Liver (tissue), 10 donors: ENCODE measurements at places on chromosomes 3 and 15. TPM values are rescaled to one million over a fixed set of nuclear protein-coding genes. Genes with fewer than 3 reads are reported as not detected.

- no peak for DNase-seq
Observed at GRCh38 chr3:105422645-105423044, 55.9 kb downstream of the ALCAM start.

GRCh38 chr15:64761156-64761555 is 14.2 kb downstream of the RBPMS2 start:
- no peak for DNase-seq

DNA sequence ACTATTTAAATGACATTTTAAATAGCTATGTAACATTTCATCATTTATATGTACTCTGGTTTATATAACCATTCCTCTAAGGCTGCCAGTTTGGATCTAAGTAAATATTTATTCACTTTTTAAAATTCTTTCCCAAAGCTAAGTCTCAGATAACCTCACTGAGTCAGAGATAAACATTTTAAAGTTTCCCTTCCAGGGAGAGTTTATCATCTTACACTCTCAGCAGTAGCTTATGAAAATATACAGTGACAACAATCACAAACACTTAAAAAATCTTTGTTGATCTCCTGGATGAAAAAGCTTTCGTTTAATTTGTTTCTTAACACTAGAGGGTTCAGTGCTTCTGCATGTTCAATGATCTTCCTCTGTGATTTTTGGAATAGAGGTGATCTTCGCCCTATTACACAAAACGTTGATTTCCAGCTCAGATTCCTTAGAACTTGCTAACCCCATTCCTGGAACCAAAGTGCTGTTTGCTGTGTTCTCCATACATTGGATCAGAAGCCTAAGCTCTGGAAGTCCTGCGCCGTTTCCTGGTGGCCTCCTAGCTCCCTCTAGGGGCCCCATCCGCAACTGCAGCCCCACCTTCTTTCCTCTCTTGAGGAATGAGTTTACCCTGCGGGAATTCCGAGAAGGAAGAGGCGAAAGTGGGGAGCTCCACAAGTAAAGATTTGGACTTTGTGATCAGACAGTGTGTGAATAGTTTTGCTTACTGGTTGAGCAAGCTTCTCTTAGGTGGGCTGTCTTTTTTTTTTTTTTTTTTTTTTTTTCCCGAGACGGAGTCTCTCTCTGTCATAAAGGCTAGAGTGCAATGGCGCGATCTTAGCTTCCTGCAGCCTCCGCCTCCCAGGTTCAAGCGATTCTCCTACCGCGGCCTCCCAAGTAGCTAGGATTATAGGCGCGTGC is 29.3 kb upstream of the SACM1L start:
- peak; percentile 72 for DNase-seq

DNA sequence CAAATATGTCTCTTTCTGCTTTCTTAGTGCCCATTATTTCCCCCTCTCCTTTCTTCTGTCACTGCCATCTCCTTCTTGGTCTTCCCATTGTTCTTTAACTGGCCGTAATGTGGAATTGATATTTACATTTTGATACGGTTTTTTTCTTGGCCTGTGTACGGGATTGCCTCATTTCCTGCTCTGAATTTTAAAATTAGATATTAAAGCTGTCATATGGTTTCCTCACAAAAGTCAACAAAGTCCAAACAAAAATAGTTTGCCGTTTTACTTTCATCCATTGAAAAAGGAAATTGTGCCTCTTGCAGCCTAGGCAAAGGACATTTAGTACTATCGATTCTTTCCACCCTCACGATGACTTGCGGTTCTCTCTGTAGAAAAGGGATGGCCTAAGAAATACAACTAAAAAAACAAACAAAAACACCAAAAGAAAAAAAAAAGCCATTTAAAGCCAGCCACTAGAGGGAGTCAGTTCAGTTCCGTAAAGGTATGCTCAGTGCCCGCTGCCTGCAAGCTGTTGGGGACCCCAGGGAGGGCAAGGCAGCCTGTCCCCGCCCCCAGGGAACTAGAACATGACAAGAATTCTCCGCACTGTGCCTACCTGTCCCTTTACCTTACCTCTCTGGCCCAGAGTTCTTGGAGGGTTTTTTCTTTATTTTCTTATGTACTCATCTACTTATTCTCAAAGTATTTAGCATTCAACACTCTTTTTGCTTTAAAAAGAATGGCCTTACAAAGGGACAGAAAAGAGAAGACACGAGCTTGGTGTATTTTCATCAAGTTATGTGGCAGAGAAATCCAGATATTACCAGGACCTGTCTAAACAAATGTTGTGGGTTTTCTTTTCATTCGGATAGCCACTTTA is 30.0 kb upstream of the NR2E3 start:
- DNase-seq: no peak

- DNase-seq: no peak
Observed at GRCh38 chr3:119700269-119700919, 2.4 kb upstream of the CFAP91 start.

DNA sequence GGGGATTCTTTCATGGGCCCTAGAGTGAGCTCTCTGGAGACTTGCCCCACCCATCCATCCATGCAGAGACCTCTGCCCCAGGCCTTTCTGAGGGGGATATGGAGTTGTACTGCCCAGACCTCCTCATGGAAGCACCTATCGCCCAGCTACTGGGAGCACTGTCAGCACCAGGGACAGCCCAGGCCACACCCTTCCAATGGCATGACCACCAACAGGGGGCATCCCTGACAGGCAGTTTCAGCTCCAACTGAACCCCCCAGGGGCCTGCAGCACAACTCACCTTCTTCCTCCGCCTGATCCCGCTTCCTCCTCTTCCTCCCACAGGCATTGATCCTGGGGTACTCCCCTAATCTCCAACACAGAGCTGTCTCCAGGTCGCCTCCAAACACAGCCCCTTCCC is 21.8 kb downstream of the MRPS11 start:
- no peak for DNase-seq

DNA sequence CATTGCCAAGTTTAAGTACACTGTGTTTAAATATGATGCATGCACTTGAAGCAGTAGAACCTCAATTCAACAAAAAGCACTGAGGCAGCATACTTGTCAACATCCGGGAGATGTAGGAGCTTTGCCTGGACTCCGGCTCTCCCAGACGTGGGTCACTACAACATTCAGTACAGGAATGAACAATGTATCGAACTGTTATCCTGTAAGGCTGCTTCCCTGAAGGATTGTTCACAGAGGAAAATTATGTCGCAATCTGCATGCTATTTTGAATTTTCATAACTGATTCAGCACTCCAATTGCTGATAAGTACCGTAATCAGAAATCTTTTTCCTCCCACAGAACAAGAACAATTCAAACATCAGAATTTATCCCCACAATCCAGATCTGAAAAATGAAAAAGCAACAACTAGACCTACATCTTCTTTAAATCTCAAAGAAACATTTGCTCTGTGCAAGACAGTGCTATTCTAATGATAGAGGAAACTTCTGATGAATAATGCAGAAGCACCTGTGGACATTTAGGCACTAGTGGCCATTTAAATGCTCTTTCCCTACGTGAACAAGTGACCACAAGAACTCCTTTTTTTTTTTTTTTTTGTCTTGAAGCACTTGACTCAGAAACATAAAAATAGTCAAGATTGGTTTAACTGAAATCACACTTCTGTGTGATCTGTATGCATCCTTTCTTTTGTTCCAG is 113.4 kb downstream of the PLCH1 start:
- DNase-seq: no peak

DNA sequence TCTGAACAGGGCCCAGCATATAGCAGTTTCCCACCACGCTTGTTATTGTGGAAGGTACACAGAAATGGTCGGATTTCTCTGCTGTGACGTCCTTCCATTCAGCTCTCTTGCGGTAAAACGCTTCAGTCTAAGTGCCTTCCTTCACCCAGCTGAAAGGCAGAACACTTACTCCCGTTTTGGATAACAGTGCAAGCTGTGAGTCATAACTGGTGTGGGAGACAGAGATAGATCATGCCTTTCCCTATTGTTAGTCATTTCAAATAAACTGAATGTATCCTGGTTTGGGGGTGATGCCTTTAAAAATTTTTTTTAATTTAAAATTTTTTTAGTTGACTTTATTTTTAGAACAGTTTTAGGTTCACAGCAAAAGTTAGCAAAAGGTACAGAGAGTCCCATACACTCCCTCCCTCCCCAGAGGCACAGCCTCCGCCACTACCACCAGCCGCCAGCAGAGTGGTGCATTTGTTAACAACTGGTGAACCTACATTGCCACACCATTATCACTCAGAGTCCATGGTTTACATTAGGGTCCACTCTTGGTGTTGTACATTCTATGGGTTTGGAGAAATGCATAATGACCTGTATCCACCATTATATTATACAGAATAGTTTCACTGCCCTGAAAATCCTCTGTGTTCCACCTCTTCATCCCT is 94.9 kb upstream of the NSMCE3 start:
- no peak for DNase-seq

- no peak for DNase-seq
Observed at GRCh38 chr3:170117134-170117533, 64.4 kb downstream of the PHC3 start.

GRCh38 chr15:40815042-40815698 is 7.9 kb upstream of the DNAJC17 start:
- DNase-seq: no peak

- DNase-seq: no peak
Observed at GRCh38 chr3:158261371-158261991, 151.6 kb downstream of the RSRC1 start.

DNA sequence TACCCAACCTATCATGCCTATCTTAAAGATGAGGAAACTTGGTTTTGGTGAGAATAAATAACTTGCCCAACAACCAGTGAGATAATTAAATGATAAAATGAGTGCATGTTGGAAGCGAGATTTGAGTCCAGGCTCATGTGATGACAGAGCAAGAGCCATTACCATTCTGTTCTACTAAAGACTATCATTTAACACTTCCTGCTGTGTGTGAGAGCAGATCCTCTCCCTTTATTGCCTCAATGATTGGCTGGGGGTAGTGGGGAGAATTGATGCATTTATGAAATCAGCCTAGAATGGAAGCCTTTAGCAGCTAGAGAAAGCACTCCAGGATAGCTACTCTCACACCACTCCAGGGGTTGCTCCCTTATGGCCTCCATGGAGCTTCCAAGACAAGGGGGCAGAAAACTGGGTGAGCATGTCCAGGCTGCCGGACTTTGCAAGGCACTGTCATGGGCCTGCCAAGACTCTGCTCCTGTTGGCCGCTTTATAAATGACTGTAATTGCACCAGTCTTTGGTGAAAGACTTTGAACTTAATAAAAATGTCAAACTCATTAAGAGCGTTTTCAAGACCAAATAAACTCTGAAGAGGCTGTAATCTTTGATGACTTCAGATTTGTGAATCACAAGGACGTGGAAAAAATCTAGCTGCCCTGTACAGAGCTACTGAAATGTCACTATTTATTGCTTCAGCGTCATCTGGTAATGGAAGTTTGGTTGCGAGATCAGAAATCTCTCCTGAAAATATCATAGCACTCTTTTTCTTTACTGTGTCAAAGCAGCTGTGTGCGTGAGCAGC is 209.1 kb upstream of the NR2E3 start:
- no peak for DNase-seq

GRCh38 chr15:74525309-74525708 is 15.7 kb upstream of the ARID3B start:
- DNase-seq: no peak

DNA sequence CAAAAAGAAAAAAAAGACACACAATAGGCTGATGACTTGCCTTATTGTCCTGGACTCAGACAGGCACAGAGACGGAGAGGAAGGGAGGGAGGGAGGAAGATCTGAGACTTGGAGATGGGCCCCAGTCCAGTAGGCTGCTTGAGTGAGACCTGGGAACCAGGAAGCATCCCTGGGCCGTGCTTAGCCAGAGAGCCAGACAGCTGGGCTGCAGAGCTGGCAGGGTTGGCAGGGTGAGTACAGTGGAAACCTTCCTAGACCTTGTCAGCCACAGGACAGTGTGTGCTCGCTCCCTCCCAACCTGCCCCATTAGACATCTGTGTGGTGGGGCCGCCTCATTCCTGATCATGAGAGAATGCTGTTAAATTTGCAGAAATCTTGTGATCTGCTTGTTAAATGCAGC is 107.9 kb upstream of the ALDH1A3 start:
- DNase-seq: no peak

DNA sequence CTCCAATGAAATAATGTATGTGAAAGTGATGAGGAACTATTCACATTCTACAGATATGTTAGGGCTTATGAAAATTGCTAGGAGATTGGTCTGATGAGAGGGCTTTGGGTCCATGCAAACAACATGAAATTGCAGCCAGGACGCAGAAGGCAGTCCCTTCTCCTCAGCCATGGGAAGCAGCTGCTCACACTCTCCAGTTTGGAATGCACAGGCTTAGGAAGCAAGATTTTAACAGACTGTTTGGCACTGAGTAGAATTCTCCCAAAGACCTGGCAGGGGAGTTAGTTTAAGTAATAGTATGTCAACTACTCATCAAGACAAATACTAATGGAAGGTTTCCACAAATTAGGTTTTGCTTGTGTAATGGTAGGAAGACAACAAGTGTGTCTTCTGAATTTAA is 500.7 kb upstream of the ARRDC4 start:
- no peak for DNase-seq

- DNase-seq: peak; percentile 39
Observed at GRCh38 chr3:41200669-41201021, 1.3 kb downstream of the CTNNB1 start.

- no peak for DNase-seq
Observed at GRCh38 chr3:40071683-40072238, 237.7 kb upstream of the EIF1B start.

DNA sequence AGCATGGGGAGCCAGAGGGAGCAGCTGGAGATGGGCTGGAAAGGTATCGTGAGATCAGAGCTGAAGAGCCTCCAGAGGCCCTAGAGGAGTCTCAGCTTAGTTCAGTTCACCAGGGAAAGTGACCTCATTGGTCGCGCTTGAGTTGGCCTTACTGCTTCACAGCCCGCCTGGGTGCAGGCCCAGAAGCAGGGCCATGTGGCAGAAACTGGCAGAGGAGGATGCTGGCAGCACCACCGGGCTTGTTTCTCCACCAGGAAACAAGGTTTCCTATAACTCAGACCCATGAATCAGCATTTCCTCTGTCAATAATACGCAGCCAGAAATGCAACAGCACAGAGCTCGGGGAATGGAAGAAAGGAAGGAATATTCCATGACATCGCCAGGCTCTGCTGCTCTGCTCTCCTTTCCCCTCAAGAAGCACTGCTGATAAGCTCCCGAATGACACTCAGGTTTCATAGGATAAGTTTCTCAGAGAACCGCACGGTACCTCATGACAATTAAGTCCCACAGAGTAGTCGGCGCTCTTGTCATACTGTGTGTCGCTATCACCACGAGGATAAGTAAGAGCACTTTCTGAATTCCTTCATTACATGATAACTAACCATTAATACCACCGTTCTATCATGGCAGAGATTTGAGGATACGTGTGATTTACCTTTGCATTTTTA is 147.1 kb upstream of the LPP start:
- no peak for DNase-seq

- DNase-seq: no peak
Observed at GRCh38 chr3:14891135-14892132, 55.9 kb upstream of the NR2C2 start.

GRCh38 chr3:69248436-69248835 is 126.0 kb upstream of the LMOD3 start:
- no peak for DNase-seq

GRCh38 chr3:109772520-109772919 is 435.2 kb upstream of the DPPA4 start:
- no peak for DNase-seq

Gene RTP1
- polyA plus RNA-seq: not detected

Gene REC114
- polyA plus RNA-seq: not detected

Gene TRAT1
- 0.36 TPM for polyA plus RNA-seq

Gene FBXW12
- polyA plus RNA-seq: not detected

Gene COLQ
- polyA plus RNA-seq: 2.6 TPM

Gene C3orf85
- polyA plus RNA-seq: 7.9 TPM

Gene GPR171
- 0.56 TPM for polyA plus RNA-seq

Gene LRTM1
- not detected for polyA plus RNA-seq

Gene A4GNT
- not detected for polyA plus RNA-seq

Gene ATP10A
- 0.22 TPM for polyA plus RNA-seq

Gene RAD18
- 2.6 TPM for polyA plus RNA-seq

Gene C3orf80
- polyA plus RNA-seq: 0.46 TPM

Gene ROBO2
- polyA plus RNA-seq: 0.22 TPM
